ENCODE measurements at places on chromosomes 7 and 10. TPM values are rescaled to one million over a fixed set of nuclear protein-coding genes. Genes with fewer than 3 reads are reported as not detected.

Gene ITPRID1
- 0.45 TPM for total RNA-seq

Gene ADGRA1
- total RNA-seq: 0.66 TPM

Gene HIP1
- 59.8 TPM for total RNA-seq

Gene UNCX
- not detected for total RNA-seq

Gene C10orf143
- total RNA-seq: 0.62 TPM
